Urinary bladder (tissue), 4 donors: ENCODE measurements at places on chromosomes 2 and 18. TPM values are rescaled to one million over a fixed set of nuclear protein-coding genes. Genes with fewer than 3 reads are reported as not detected.

GRCh38 chr2:102238039-102238756 lies 51.4 kb downstream of the IL1RL2 start:
- DNase-seq = no peak

- DNase-seq = no peak
Observed at GRCh38 chr18:11669271-11669947, 19.7 kb upstream of the GNAL start.

- no peak for DNase-seq
Observed at GRCh38 chr2:3299703-3300102, 77.9 kb downstream of the EIPR1 start.

Gene HAUS1
- total RNA-seq = 35.5 TPM
